ENCODE measurements at places on chromosomes 4 and X.

DNA sequence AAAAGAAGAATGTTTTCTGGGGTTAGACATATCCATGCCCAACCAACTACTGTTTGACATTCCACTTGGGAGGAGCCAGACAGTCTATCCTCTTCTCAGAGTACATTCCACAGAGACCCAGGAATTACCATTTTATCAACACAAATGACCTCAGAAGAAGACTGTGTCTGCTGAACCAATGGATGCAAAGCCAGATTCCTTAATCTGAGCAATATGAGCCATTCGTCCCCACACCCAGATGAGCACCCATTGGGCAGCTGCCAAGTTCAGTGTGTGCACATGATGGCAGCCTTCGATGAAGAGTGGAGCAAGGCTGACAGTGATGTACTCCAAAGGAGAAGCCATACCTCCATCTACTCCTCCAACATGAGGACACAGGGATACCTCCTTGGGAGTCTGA lies 111.3 kb downstream of the ZNF674 start:
- DNase-seq: no peak

DNA sequence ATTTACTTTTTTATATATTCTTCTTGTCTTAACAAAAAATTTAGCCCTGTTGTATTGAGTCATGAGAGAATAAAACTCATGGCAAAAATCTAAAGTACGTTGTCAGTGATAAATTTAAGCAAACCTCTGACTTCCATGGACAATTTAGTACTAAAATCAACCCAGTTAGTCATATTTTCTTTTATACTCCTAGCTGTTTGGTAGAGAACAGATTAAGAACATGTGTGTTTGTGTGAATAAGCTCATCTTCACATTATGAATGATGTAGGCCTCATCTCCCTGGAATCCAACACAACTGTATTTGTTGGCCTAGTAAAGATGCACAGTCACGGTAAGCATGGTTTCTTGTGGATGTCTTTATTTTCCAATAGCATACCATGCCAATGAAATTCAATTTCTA lies 40.8 kb upstream of the FAM47B start:
- no peak for DNase-seq

DNA sequence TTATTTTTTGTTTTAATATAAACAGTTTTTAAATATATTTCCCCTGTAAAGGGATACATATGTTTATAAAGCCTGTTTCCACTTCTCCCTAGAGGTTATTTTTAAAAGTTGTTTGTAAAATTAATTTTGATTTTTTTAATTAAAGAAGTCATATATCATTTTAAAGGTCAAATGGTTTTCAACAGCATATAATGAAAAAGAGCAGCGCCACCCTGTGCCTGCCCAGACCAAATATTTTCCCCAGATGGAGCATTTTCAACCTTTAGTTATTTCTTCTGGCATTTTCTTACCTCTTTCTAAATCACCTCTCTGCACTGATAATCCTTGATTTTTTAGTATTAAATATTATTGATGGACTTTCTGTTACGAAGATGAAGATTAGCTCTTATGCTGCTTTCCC lies 21.0 kb downstream of the MSX1 start:
- DNase-seq: no peak

DNA sequence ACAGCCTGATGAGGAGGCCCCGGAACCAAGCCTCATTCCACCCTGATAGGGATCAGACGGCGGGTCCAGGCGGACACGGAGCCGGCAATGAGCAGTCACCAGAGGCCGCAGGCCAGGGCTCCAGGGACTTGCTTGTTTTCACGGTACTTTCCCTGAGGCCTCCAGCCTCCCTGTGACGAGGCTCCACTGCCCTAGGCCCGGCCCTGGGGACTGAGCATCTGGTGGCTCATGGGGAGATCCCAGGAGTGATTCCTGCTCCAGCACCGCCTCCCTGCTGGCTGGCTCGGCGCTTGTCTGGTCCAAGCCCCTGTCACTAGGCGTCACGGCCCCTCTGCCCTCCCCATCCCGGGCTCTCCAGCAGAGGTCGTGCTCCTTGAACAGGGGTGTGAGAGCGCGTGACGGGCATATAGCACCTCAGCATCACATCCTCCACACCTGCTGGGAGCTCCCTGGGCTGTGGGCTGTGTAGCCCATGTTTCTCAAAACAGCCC lies 14.1 kb downstream of the HTRA3 start:
- no peak for DNase-seq

- DNase-seq: no peak
These were observed 11.7 kb upstream of the PTPN13 start for GRCh38 chr4:86582410-86582809.

- DNase-seq: no peak
These were observed 367.0 kb upstream of the ATOH1 start for GRCh38 chr4:93461541-93461940.

DNA sequence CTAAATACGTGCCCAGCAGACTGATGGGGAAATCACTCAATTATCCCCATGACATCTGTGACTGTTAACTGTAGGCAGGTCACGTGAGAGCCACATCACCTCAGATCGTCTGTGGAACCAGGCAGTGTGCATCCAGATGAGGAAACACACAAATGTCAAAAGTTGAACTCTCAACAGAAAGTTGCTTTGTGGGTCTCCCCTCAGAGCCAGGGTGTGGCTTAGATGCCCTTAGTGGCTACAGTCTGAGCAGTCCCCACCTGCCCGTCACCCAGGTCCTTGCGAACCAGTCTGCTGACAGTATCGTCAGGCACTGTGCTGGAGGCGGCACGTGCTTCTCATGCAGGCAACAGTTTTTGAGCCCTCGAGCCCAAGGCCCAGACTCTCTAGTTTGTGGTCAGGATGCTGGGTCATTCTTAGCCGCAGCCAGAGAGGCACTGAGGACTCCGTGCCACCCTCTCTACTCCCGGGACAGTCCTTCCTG lies 10.8 kb downstream of the TMEM187 start:
- DNase-seq: no peak

DNA sequence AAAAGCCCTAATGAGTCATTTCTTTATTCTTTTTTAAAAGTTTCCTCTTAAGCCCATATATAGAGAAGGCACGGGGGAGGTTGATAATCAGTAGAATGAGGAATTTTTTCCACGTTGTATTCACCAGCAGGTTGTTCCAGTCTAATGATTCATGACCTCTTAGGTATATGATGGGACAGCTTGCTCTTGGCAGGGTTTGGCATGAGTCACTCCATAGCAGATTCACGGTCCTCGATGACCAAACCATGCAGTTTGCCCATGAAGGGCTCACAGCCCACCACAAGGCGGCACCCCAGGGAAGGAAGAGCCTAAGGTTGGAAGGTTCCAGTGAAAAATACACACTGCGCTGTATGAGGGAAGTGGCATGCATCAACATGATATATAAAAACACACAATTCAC lies 623.8 kb upstream of the DIPK2B start:
- peak; percentile 30 for DNase-seq

DNA sequence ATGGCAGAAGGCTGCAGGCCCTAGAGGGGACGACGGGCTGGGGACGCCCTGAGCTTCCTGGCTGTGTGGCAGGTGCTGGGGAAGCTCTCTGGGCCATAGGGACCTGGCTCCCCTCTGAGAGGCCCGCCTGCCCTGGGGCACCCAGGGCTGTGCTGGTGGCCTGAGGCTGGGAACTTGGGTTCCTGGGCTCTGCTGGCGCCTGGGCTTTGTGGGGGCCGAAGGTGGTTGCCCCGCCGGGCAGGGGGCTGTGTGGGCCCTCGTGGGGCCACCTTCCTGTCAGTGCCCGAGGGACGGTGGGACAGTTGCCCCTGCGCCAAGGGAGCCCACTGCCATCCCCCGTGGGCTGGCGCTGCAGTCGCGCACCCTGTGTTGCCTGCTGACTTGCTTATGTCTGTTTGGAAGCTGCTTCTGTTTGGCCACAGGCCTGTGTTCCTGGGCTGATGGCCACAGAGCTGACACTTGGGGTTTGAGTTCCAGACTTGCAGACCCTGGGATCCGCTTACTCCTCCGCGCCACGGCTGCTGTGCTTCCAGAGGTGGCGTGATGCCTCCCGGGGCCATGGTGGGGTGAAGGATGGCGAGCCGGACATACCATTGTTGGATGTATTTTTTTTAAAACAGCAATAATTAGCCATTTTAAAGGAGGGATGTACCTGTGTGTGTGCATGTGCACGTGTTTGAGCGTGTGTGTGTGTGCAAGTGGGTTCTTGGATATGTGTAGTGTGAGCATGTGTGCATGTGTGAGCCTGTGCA lies 8.5 kb downstream of the NAT8L start:
- DNase-seq: no peak

GRCh38 chr4:78439328-78439727 lies 112.2 kb upstream of the ANXA3 start:
- DNase-seq: no peak

DNA sequence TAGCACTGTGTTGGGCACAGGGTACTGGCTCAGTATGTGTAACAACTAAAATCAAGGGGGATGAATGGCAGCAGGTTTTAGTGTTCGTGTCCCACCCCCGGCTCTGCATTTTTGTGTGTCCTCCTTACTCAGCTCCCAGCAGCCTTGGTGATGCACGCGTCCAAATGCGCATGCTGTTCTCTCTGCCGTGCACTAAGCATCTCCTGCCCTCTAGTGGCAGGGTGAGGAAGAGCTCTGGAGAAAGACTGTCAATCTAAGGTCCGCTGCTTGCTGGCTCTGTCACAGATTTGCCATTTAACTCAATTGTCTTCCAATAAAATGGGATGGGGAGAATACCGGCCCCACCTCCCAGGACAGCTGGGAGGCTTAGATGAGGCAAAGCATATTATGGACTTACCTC lies 61.4 kb downstream of the WFS1 start:
- no peak for DNase-seq

DNA sequence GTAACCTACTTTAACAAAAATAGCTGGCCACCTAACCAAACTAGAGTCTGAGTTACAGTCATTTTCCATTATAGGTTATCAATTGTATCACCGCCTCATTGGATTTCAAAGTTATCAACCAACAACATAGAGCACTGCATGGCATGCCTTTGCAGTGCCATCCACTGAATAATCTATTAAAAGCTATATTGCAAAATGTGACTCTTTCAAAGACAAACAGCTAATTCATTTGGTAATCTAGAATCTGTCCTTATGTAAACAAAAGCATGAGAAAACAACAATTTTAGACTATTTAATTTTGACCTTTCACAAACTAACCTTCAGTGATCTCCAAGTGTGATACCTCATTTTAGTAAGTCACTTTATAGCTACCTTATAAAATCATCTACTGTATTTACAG lies 144.2 kb upstream of the SH3RF1 start:
- no peak for DNase-seq

DNA sequence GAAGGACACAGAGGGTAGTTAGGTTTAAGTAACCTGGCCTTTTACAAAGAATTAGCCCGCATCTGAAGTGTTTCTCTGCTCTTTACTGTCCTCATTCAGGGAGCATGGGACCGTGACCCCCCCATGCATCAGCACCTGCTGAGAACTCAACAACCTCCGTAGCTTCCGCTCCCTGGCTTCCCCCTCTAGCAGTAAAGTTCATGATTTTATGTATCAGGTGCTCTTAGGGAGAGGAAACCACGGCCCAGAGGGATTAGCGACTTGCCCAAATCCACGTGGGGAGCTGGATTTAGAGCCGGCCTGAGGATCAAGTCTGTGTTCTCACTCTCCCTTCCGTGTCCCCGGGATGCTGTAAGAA lies 284.6 kb upstream of the GATB start:
- no peak for DNase-seq

DNA sequence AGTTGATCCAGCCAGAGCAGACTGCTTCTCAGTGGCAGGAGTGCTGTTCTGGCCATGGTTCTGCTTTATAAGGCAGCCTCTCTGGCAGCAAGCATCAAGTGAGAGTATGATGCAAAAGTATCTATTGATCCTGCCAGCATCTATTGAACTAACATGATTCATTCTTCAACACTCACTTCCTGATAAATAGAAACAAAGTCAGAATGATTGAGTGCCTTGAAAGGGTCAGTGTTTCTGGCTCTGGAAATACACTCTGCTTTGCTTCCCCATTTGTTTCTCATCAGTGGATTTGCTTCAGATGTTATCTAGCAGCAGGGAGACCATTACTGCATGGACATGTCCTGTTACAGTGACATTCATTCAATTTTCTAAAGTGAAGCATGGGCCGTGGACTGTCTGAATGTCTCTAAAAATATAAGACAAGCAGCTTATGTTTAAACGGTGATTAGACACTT lies 66.2 kb upstream of the FRAS1 start:
- no peak for DNase-seq

- DNase-seq: no peak
These were observed 31.1 kb upstream of the WDR17 start for GRCh38 chr4:176034499-176034898.

DNA sequence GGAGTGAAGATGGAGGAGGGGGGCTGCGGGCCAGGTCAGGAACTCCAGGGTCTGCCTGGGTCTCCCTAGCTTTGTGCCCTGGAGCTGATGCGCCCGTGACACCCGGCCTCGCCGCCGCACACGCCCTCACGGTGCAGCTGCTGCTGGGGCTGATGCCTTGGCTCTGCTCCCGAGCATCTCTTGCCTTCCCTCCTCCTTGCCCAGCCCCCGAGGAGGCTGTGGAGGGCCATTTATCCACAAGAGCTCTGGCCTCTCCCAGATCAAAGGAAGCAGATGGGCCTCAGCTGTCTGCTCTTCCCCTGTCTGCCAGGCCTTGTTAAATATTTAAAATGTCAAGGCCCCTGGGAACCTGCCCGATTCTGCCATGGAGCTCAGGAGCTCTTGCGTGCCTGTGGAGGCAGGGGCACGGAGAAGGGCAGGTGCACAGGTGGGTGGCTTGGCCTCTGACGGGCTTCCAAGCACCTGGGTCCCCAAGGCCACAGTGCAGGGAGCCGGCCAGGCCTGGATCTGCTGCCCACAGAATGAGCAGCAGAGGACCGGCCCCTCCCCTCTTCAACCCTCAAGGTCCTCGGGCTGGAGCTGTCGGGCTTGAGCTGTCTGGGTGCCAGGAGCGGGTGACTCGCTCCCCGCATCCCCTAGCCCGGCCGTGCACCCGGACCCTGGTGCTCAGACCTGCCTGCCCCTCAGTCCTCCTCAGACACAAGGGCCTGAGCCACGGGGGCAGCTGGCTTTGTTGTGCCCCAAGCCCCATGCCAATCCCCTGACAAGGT lies 20.3 kb downstream of the ATP2B3 start:
- DNase-seq: no peak

DNA sequence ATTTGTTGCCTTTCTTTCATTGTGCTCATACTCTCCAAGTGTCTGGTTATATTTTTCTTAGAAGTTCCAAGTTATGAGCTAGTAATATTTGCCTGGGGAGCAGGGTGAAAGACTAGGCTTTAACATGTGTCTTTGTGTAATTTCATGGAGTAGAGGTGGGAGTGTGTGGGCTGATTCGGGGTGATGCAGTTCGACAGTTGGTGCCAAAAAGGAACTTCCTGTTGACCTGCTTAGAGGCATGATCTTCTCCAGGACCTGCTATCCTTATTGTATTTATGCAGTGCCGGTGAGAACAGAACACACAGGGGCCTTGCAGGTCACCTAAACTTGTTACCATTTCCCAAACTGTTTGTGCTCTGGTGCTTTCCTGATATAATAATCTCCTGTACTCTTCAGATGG lies 21.2 kb downstream of the USP53 start:
- no peak for DNase-seq
